ENCODE measurements at places on chromosomes 3 and 15. TPM values are rescaled to one million over a fixed set of nuclear protein-coding genes. Genes with fewer than 3 reads are reported as not detected.

Gene CSTA
- total RNA-seq, result 1.3 TPM

Gene IQGAP1
- total RNA-seq, result 131 TPM

Gene POPDC2
- 4.2 TPM for total RNA-seq

- H3K27ac ChIP-seq, result no peak overlapping the region
- peaks cover 16% of the 10 kb centered on the region for H3K4me1 ChIP-seq
- DNase-seq, result no peak
- H3K27me3 ChIP-seq, result no peaks in the 10 kb centered on the region
- no peak overlapping the region for H3K4me3 ChIP-seq
- H3K36me3 ChIP-seq, result peaks cover 2% of the 10 kb centered on the region
Observed at GRCh38 chr3:196232154-196232881, 16.0 kb downstream of the SLC51A start.

GRCh38 chr15:69039516-69040225 lies 25.2 kb downstream of the NOX5 start:
- H3K4me3 ChIP-seq, result no peak overlapping the region
- peaks cover 41% of the 10 kb centered on the region for H3K27me3 ChIP-seq
- no peak for DNase-seq
- H3K27ac ChIP-seq, result no peak overlapping the region
- H3K4me1 ChIP-seq, result no peaks in the 10 kb centered on the region

DNA sequence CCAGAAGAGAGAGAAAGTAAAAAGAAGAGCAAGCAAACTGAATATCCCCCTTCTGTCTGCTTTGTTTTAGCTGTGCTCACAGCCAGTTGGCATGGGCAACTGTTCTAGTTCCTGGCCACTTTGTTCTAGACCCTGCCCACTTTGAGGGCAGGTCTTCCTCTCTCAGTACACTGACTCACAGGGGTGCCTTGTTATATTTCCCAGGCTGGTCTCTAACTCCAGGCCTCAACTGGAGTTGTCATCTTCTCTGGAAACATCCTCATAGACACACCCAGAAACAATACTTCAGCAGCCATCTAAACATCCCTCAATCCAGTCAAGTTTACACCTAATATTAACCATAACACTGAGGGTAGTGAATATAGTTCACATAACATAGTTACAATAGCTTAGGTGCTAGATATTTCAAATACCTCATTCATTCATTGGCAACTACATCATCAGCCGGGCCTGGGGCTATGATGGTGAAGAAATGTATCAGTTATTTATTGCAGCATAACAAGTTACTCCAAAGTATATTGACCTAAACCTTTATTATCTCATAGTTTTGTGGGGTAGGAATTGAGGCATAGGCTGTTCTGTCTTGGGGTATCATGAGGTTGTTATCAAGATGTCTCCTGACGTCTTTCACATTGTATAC lies 106.0 kb downstream of the UBE2E2 start:
- no peak overlapping the region for H3K27ac ChIP-seq
- H3K27me3 ChIP-seq, result no peaks in the 10 kb centered on the region
- H3K4me1 ChIP-seq, result no peaks in the 10 kb centered on the region
- no peak for DNase-seq

Data from T-helper 17 cell (primary cell).